ENCODE measurements at places on chromosomes 2 and 18.

GRCh38 chr2:144475044-144475443 lies 44.9 kb downstream of the ZEB2 start:
- DNase-seq: no peak

DNA sequence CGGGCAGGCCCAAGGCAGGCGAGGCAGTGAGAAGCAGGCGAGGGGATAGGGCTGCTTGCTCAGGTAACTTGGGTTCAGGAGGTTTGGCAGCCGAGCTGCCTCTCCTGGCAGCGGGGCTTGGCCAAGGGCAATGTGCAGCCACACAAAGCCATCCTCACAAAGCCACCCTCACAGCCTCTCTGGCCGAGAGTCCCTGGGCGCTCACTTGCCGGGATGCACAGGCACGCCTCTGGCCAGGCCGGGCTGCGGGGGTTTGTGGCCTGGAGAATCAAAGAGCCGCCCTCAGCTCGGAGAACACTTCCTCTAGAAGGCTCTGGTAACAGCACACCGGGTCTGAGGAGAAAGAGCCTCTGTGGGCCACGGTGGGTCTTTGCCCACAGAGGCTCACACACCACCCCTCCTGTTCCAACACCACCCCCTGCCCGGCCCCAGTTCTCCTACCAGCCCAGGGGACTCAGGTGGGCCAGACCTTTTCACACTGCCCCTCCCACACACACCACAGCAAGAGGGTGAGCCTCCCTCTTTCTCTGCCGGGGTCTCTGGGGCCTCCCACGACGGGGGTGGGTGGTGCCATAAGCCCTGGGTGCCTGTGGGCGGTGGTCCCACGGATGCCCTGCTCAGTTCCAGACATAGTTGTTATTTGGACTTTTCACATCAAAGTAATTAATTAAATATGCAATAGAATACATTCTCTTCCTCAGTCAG lies 186.9 kb downstream of the ZFP36L2 start:
- no peak for DNase-seq

- DNase-seq: no peak
Measured at GRCh38 chr2:160408173-160408958, 85.2 kb downstream of the RBMS1 start.

DNA sequence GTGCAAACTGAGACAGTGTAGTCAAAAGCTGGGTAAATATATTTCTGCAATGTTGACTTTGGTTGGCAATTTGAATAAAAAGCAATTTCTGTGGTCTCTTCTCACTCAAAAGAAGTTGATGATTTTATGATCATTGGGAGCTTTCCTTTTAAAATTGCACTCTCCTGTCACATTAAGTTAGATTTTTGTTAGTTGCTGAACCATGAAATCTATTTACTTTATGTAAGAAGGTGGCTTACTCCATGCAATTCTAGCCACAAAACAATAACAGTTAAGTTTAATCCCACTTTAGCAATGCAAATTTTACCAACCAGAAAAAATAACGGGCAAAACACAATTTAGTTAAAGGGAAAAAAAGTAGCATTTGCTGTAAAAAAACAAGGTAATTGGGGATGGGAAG lies 48.3 kb downstream of the DLGAP1 start:
- no peak for DNase-seq
